H1 (cell line): ENCODE measurements at places on chromosomes 2 and 18. TPM values are rescaled to one million over a fixed set of nuclear protein-coding genes. Genes with fewer than 3 reads are reported as not detected.

DNA sequence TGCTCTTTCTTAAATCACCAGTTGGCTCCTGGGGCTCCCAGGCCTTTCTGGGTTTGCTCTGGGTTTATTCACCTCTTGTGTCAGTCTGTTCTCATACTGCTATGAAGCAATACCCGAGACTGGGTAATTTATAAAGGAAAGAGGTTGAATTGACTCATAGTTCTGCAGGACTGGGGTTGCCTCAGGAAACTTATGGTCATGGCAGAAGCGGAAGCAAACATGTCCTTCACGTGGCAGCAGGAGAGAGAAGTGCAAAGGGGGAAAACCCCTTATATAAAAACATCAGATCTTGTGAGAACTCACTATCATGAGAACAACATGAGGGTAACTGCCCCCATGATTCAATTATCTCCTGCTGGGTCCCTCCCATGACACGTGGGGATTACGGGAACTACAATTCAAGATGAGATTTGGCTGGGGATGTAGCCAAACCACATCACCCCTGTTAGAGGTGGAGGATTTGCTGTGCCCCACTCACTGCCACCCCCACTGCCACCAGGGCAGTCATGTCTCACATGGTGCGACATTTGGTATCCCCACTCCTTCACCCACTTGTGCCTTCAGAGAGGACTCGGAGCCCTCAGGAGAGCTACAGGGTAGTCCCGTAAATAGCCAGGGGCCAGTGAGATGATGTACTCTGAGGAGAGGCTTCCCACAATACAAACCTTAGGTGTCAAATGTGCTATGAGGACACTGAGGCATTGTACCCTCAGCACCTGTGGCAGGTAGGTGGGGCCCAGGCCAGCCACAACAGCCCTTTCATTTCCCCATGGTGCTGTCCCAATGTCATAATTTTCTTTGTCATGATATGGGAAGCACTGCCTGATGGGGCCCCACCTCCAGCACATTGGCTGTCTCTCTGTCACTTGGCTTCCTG is 35.7 kb downstream of the CDC42EP3 start:
- DNase-seq, result no peak

DNA sequence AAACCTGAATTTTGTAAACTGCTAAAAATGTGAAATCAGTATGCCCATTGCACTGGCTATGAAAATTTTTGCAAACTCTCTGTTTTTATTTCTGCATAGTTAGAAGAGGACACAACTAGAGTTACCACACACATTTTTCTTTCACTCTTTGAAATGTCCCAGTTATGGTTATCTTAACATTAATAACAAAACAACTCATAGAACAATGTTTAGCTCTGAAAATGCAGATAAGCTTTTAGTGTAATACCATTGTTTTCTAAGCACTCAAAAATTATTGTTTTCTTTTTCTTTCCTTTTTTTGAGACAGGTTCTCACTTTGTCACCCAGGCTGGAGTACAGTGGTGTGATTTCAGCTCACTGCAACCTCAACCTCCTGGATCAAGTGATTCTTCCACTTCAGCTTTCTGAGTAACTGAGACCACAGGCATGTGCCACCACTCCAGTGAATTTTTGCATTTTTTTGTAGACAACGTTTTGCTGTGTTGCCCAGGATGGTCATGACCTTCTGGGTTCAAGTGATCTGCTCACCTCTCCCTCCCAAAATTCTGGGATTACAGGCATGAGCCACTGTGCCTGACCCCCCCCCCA is 1204.5 kb upstream of the ZEB2 start:
- DNase-seq, result no peak

DNA sequence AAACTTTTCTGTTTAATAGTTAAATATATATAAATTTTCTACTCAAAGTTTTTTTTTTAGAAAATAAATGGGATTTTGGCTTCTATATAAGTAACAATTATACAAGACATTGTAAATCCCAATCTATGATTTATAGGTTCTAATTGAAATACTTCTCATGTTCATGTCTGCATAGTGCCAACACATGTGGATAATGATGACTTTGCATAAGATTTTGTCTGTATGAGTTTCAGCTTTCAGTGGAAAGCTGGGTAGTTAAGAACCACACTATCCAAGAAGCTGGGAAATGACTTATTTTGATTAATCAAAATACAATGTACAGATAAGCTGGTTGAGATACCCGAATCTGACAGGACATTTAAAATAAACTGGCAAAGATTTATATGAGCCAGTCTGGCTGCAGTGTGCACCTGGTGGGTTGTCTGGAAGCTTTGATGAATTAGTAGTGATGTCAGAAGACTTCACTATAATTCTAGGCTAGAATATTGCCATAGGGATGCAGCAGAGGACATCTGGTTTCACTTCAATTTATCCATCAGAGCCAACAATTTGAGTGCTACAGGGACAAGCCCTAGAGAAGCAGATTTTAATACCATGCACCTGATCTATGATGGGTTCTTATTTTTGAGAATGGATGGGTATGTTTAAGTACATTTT is 45.4 kb downstream of the EML6 start:
- no peak for DNase-seq

GRCh38 chr2:168064011-168064998 is 183.1 kb downstream of the STK39 start:
- DNase-seq, result no peak

- peak; percentile 70 for DNase-seq
These were observed 56.7 kb upstream of the ACKR3 start for GRCh38 chr2:236512902-236513435.

GRCh38 chr2:73084971-73085370 is 13.5 kb upstream of the SFXN5 start:
- DNase-seq, result no peak

- no peak for DNase-seq
These were observed 308.4 kb upstream of the CDH2 start for GRCh38 chr18:28485210-28485801.

- DNase-seq, result no peak
These were observed 271.3 kb upstream of the STON1 start for GRCh38 chr2:48258481-48259149.

DNA sequence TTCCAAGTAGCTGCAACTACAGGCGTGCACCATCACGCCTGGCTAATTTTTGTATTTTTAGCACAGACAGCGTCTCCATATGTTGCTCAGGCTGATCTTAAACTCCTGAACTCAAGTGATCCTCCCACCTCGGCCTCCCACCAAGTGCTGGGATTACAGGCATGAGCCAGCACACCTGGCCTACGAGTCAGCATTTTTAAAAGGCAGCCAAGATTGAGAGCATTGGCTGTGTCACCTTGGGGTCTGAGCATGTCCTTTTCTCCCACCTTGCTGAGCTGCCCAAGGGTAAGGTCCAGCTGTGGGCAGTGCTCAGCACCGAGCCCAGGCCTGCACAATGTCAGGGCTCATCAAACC is 142.8 kb upstream of the LMAN1 start:
- no peak for DNase-seq

DNA sequence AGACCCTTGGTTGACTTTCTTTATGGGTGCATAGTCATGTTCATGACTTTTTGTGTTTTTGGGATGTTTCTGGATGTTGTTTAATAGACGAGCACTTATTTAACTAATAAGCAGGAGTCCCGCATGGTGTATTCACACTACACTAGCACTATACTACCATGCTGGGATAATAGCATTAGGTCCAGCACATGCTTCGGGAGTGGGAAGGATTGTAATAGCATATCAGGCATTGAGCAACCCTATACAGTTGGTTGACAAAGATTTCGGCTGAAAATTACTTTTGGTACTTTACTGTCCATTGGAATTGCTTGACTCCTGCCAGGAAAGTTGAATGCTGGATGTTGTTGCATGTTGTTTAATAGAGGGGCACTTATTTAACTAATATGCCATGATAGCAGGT is 2.8 kb downstream of the SH3RF3 start:
- no peak for DNase-seq

- DNase-seq, result no peak
These were observed 39.1 kb upstream of the PLEKHM3 start for GRCh38 chr2:208064220-208064961.

DNA sequence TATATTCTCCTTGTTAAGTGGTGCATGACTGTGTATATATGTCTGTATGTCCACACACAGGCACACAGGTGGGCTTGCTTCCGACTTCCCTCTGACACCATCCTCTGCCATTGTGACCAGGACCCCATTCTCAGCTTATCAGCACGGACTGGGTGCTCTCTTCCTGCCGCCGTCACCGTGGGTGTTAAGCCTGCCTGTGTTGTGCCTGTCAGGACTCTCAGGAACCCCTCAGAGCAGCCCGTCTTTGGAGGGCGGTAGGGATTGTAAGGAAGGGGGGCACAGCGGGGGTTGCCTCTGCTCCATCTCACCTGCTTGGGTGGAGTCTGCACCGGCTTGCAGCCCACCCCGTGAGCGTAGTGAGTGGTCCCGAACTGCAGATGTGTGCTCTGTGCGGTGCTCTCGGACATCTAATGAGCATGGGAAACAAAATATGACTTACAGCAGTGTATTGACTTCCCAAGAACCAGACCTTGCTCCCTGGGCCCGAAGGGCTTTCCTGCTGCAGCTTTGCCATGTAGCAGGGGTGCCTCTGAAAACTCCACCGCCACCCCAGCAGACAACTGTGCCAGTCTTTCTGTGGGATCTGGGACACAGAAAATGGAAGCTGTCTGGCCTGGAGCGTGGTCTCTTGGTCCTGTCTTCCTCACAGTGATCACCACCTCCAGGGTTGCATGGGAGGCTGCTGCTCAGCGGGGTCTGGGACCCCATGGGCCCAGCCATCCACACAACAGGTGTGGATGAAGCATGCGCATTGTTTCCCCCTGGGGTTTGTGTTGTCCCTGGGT is 58.9 kb downstream of the SH3RF3 start:
- DNase-seq, result no peak

The FOXD4L1 gene
- not detected in 2 replicates for total RNA-seq

The TUBB6 gene
- total RNA-seq, result 126 and 128 TPM in 2 replicates

The SULT1C4 gene
- total RNA-seq, result 2.1 and 2.9 TPM in 2 replicates
